Adrenal gland (tissue), 19 donors: ENCODE measurements at places on chromosomes 2 and 18.

GRCh38 chr2:148049284-148049683 is 28.4 kb downstream of the MBD5 start:
- no peak for DNase-seq

DNA sequence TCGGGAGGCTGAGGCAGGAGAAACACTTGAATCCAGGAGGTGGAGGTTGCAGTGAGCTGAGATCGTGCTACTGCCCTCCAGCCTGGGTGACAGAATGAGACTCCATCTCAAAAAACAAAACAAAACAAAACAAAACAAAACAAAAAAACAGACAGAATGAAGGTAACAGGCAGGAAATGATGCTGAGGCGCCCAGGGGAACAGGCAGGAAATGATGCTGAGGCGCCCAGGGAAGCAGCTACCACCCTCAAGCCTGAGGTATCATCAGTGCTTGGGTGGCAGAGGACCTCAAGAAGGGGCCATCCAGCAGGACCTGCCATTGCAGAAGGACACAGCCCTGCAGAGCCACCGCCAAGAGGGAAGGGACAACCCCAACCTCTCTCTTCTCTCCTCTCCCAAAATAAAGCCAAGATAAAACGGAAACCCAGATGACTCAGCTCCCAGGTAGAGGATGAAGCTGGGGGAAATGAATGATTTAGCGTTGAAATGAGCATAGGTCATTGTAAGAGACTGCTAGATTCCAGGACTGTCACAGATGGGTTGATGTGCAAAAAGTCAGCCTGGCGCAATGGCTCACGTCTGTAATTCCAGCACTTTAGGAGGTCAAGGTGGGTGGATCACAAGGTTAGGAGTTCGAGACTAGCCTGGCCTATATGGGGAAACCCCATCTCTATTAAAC is 19.3 kb downstream of the SOWAHC start:
- DNase-seq: no peak

GRCh38 chr2:84980263-84980983 is 9.5 kb downstream of the KCMF1 start:
- no peak for DNase-seq

GRCh38 chr2:226739545-226740030 is 60.0 kb downstream of the IRS1 start:
- DNase-seq: no peak

GRCh38 chr2:121336528-121337294 is 51.7 kb upstream of the TFCP2L1 start:
- DNase-seq: no peak

DNA sequence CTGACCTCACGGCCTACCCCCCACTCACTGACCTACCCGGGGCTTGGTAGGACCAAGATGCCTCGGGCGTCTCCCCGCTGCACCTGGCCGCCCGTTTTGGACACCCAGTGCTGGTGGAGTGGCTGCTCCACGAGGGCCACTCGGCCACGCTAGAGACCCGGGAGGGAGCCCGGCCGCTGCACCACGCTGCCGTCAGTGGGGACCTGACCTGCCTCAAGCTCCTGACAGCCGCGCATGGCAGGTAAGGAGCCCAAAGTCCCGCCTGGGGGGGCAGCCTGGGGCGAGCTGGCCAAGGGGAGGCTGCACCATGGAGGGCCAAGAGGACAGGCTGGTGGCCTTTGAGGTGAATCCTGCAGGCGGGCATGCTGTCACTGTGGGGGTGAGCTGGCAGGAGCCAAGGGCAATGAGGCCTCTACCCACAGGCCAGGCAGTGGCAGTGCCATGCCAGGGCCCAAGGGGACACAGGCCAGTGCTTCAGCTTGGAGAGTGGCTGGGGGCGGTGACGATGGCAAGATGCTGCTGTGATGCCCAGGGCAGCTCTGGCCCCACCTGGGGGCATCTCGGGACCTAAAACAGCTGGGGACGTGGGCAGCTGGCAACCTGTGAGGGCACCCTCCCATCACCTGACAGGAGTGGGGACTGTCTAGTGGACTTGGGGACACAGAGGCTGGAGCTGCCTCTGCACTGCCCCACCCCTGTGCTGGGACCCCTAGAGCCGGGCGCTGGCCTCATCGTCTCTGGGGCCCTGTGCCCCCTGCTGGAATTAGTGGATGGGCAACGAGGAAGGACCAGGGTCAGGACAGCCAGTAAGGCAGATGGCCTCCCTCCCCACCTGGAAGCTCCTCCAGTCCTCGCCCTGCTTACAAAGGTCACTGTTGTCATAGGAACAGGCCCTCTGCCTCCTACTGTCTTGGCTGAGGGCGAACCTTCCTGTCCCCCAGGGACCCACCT is 2.0 kb downstream of the ESPNL start:
- DNase-seq: peak; percentile 13

DNA sequence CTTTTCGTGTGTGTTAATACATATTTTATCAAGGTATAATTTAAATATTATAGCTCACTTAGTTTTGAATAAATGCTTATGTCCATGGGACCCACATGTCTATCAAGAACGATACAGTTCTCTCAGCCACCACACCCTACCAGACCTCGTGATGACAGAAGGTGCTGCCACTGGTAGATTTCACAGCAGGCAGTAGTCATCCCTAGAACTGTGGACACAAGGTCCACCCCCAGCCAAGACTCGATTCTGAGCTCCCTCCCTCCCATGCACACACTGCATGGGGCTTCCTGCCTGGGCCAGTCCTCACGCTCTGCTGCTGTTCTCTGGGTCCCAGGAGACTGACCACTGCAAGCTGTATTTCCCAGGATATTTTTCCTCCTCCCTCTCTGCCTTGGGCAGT is 26.5 kb upstream of the CREB1 start:
- no peak for DNase-seq

DNA sequence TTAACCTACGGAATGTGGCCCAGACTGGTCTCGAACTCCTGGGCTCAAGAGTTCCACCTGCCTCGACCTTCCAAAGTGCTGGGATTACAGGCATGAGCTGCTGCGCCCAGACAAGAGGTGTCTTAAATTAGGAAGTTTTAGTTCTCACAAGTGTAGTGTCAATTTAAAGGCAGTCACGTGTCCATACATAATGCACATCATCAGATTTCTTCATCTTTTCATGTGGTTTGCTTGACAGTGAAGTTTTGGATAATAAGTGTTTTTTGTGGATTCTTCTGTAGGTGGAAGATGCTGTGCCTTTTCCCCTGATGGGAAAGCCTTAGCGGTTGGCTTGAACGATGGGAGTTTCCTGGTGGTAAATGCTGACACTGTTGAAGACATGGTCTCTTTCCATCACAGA is 147.5 kb downstream of the RTN4 start:
- no peak for DNase-seq

GRCh38 chr2:229210641-229211040 is 60.4 kb downstream of the PID1 start:
- no peak for DNase-seq

GRCh38 chr2:206149330-206149729 is 9.9 kb downstream of the NDUFS1 start:
- DNase-seq: no peak

DNA sequence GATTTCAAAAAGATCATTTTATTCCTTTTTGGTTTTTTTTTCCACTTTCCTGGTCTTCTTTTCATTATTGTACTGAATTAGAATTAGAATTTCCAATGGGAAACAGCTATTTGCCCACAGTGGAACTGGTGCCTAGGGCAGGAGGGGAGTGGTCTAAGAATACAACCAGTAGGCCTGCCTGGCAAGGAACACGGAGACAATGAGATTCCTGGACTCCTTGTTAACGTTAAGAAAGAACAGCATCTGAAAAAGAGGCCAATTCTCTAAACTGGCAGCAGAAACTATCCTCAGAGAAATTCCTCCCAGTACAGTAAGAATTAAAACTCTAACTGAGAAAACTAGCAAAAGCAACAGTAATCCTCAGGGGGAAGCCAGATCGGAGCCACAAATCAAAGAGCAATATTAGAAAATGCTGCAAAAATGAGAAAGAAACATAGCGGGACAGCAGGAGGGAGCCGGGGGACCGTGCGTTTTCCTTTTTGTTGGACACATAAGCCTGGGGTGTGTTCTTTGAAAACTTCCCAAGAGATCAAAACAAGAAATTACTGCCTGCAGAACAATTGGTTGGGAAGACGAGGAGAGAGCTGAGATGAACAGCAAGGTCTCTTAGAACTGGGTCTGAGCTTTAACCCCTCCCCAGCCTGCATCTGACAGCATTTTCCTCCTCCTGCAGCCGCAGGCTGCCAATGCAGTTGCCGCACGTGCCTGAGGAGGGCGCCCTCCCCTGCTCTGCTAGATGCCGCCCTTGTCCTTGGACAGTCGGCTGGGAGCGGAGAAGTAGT is 776.0 kb downstream of the TSN start:
- DNase-seq: no peak

- no peak for DNase-seq
Observed at GRCh38 chr2:238182362-238182761, 21.1 kb downstream of the ILKAP start.

DNA sequence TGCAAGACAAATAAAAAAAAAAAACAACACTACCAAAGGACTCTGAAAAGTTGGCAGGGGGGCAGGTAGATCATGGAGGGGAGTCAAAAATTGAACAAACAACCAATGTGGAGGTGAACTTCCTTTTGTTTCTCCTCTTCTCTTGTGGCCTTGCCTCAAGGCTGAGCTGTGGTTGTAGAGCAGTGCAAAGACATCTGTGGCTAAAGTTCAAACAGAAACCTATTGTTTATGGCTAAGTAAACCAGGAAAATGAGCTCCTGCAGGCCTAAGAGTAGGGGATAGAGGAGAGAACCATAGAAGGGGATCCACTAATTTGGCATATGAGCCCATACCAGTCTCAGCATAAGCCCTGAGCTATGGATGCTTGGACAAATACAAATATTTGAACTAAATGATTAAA is 40.2 kb upstream of the EGR4 start:
- DNase-seq: no peak

- DNase-seq: no peak
Observed at GRCh38 chr2:74226648-74227213, 28.3 kb downstream of the MTHFD2 start.

GRCh38 chr18:70936160-70936559 is 647.3 kb downstream of the SOCS6 start:
- DNase-seq: no peak

DNA sequence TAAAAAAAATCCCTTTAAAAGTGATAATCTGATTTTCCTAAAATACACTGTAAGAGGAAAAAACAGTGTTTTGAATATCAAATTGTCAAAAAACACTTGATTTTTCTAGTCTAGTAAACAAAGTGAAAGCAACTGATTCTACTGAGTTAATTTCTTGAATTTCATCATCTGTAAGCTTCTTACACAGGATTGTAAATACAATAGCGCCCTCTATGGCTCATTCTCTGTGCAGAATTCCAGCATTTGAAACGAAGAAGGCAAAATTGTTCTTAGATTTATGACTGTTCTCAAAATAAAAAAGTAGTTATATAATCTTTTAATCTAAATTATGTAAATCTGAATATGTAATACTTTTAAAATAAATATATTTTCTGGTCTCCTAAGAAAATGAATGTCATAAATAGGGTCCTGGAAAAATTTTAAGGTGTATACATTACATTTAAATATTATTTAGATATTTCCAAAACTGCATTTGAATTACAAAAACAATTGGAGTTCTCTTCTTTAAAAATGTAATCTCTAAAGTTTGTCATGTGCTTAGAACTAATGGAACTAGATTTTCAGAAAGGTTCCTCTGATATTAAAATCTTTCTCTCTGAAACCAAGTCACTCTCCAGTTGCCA is 176.9 kb upstream of the MC4R start:
- DNase-seq: peak; percentile 29

- DNase-seq: no peak
Observed at GRCh38 chr2:238009563-238009962, 42.7 kb downstream of the UBE2F start.

DNA sequence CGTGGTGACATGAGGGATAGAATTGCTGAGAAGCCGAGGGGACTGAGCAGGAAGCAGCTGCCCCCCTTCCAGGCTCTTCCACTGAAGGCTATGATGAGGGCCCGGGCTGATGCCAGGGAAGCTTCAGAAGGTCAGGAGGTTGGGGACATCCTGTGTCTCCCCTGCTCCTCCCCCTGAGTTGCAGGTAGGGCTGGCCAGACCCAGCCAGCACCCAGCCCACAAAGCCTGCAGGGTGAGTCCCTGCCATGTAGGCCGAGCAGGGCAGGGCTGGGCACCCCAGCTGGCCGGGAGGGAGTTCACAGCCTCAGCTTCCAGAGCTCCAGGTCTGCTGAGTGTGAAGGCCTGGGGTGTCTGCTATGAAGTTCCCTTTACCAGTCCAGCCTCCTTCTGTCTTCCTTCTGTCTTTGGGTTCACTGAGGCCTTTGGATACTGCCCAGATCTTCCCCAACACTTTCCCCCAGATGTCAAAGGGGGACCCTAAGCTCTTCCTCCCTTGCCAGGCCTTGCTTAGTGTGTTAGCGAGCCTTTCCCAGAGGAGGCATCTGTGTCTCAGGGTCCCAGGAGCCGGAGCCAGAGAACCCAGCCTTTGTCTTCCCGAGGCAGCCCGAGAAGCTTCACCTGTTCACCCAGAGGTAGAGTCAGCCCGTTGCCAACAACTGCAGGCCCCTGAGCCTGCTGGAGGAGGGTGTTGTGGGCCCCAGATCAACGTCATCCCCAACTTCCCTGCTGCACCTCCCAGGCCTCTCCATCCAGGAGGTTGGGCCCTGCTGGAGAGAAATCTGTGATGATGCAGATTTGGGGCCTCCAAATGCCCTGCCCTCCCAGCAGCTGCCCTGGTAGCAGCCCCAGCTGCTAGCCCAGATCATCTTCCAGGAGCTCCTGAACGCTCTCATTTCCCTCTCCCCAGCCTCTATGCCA is 3.6 kb upstream of the NCL start:
- no peak for DNase-seq

GRCh38 chr2:45282646-45283045 is 273.4 kb upstream of the SIX2 start:
- no peak for DNase-seq

GRCh38 chr2:187942876-187943275 is 348.8 kb upstream of the GULP1 start:
- no peak for DNase-seq
